Stimulated activated CD4-positive, alpha-beta T cell treated with anti-CD3 and anti-CD28 coated beads, Interleukin-4, amount 100 ng/mL, for 24 hours (primary cell): ENCODE measurements at places on chromosomes 11 and 22.

GRCh38 chr11:21179770-21180169 lies 510.4 kb downstream of the NELL1 start:
- no peak for DNase-seq

GRCh38 chr11:61113201-61113600 lies 10.9 kb downstream of the CD5 start:
- no peak for DNase-seq

DNA sequence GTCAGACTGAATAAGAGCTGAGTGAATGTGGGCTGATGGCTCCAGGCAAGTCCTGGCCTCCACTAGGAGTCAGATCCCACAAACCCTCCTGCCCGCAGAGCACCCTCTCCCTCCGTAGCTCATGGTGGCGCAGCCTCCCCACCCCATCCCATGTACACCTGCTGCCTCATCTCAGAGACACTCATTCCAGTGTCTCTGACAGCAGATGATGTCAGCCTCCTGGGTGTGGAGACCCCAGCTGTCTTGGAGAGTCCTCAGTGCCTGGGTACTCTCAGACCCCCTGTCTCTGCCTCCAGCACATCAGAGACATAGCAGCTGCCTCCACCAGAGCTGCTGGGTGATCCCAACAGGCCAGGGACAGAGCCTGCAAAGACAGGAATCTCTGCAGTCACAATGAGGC lies 9.5 kb downstream of the IGLL5 start:
- DNase-seq, result no peak

GRCh38 chr11:134562196-134562595 lies 150.2 kb upstream of the B3GAT1 start:
- DNase-seq, result no peak

DNA sequence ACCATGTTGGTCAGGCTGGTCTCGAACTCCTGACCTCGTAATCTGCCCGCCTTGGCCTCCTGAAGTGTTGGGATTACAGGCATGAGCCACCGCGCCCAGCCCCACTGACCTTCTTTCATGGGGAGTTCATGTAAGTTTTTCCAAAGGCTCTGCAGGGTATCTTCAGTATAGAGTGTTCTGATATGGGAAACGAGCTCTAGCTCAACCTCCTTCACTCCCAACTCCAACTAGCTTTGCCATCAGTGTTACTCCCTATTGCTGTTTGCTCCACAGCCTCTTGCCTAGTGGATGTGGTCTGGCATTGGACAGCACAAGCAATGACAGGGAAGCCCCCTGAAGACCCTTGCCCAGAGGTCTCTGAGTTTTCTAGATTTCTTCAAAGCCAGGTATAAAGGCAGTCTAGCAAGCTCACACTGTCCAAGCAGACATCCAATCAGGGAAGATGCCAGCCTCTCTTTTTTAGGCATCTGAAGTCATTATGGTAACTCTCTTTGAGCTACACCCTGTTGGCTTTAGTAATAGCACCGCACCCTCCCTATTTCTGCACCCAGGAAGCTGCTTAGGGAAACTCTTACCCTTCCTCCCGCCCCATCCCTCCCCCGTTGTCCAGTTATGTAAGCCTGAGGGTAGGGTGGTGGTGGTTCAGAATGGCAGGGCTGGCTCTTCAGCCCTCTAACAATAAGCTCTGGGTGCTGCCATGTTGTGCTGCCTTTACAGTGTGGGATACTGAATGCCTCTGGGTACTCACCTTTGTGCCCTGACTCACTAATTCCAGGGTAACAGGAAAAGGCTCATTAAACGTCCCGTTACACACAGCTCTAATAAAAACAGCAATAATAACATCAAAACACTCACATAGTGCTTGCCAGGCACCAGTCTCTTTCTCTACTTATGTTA lies 41.4 kb upstream of the CLDN5 start:
- no peak for DNase-seq

DNA sequence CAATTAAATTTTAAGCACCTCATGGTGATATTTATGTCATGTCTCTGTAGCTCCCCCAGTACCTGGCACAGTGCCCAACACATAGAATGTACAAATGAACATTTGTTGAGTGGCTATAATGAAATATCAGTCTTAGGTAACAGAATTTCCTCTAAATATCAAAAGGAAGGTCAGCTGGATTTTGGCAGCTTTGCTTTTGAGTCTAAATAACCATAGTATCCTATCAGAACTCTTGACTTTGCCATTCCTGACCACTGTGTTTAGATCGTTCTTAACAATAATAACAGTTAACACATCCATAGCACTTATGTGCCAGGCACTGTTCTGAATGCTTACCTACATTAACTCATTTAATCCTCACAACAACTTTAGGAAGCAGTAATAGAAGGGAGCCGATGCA lies 26.6 kb downstream of the TMEM123 start:
- no peak for DNase-seq

DNA sequence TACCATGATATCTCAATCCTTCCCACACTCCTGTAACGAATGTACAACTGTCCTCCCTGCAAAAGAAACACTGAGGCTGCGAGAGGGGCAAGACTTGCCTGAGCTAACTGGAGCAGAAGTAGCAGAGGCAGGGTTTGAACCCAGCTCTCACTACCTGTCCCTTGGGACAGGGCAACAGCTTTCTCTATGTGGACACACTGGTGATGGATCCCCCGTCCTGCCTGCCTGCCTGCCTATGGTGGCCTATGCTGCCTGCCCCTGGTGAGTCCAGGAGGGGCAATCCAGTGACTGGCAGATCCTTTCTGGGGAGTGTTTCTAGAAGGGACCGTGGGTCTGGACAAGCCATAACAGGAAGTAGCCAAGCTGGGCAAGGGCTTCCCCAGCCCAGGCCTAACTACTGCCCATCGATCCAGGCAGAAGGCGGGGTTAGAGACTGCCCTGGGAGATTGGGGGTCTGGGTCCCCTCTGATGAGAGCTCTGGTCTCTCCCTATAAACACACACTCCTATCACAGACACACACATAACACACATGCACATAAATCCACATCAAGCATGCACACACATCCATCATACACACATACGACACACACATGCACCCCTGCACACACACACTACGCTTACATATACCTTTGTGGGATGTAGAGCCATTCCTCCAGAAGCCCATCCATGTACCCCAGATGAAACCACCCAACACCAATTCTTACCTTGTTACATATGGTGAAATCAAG lies 1.1 kb upstream of the EMID1 start:
- DNase-seq, result no peak

DNA sequence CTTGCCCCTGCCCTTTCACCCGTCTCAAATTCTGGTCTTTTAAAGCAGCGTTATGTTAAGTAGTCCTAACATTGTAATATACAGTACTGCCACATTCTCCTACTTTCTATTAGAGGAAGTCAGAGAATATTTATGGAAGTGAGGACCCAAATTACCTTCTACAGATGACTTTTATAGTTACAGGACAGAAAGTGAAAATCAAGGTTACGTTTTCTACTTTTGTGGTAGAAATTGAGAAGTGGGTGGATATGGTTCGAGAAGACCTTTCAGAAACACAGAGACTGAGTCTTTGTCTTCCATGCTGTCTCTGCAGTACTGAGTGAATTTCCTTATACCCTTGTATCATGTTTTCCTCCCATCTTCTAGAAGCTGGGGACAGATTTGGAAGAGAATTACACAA lies 17.1 kb downstream of the SC5D start:
- no peak for DNase-seq

GRCh38 chr11:35927682-35928081 lies 16.2 kb upstream of the LDLRAD3 start:
- no peak for DNase-seq

- no peak for DNase-seq
Observed at GRCh38 chr22:26401726-26402125, 27.3 kb upstream of the ASPHD2 start.

- no peak for DNase-seq
Observed at GRCh38 chr11:62061356-62062222, 62.2 kb upstream of the INCENP start.

GRCh38 chr11:120217941-120218694 lies 7.3 kb downstream of the OAF start:
- DNase-seq, result no peak

- DNase-seq, result no peak
Observed at GRCh38 chr11:77501758-77502157, 27.9 kb upstream of the PAK1 start.

- DNase-seq, result no peak
Observed at GRCh38 chr22:48035897-48036296, 1273.4 kb downstream of the TBC1D22A start.

DNA sequence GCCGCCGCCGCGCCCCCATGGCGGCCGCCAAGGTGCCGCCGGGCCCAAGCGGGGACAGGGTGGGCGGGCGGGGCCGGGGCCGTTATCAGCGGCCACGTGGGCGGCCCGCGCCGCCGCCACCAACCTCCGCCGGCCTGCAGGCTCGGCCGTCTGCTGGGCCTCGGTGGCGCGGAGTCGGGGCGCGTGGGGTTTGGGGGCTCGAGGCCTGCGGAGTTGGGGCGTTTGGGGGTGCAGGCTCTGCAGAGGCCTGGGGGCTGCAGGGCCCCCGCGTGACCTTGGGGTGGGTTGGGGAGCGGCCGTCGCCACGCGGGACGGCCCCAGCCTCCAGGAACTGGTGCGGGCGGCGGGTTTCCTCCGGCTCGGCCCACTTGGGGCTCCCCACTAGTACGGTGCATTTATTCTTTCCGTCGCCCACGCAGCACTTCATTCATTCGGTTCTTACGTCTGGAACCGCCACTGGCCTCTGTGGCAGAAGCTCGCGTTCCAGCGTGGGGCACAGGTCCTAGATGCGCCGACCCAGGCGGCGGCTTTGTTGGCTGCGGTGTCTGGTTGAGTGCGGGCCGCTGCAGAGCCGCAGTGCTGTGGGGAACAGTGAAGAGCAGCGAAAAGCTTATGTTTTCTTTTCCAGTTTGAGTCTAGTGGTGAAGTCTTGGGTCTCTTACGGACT lies 740 bp upstream of the TRMT2A start:
- peak; percentile 87 for DNase-seq

GRCh38 chr11:3115321-3115720 lies 49.8 kb downstream of the OSBPL5 start:
- DNase-seq, result no peak

GRCh38 chr11:47332791-47333525 lies 19.5 kb downstream of the MYBPC3 start:
- DNase-seq, result no peak

DNA sequence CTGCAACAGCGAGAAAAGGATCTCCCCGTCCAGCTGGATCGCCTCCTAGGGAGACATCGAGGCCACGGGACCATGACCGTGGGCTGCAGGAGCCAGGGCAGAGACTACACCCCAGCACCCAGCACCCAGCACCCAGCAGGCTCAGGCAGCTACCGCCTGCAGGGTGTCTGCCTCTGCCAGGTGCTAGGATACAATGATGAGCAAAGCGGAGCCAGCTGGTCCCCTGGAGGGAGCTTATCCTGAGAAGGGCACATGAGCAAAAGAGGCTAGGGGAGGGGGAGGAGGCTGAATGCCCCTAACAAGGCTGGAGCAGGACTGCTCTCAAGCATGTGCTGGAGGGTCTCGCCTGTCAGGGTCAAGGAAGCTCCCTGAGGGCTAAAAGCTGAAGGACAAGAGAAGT lies 4.8 kb upstream of the CASTOR1 start:
- DNase-seq, result no peak
